NCI-H1092 (cell line): ENCODE measurements at places on chromosomes 6 and 20.

GRCh38 chr20:17479063-17479657 lies 52.0 kb downstream of the BFSP1 start:
- DNase-seq, result no peak

- no peak for DNase-seq
Measured at GRCh38 chr6:134446896-134447295, 129.0 kb upstream of the SGK1 start.

DNA sequence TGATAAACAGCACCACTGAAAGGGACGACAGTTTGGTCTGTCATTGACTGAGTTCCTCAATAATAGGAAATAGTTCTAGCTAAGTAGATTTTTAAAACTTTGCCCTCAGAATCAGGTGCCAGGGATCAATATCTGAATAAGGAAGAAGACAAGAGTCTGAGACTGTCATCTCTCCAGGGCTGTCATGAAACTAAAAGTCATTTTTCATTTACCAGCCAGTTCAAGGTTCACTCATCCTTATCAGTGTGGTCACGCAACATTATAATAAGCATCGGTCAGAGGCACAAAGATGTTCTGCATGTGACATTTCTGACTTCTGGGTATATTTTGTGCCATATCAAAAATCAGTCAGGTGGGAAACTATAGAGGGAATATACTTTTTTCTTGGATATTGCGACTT lies 52.5 kb upstream of the E2F3 start:
- DNase-seq, result no peak

DNA sequence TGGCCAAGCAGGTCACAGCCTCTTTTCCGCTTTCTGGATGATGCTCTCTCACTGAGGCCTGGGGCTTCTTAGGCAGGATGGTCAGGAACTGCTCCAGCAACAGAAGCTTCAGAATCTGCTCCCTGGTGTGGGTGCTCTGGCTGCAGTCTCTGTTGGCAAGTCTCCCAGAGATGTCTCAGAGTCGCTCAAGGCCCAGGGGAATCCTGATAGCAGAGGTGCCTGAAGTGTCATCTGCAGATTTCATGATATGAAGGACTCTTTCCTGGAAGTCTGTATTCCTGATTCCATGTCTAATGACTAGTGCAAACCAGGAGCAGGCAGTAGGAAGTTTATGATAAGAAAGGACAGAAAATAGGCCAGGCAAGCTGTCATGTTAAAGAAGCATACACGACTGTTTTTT lies 20.3 kb downstream of the ZSCAN31 start:
- DNase-seq, result no peak

DNA sequence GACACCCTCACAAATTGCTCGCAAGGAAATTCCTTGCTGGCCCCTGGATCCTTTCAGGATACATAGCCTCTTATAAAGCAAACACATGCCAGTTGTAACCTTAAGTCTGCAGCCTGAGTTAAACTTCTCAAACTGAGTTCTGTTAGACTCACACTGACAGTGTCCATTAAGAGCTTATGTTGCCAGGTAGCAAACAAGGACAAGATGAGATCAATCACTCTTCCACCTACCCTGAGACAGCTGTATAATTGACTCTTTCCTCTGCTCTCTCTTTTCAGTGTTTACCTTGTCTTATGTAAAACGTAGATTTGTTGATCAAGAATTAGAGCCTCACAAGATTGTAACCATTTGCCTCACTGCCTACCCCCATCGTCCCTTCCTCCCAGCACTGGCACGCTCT lies 359.8 kb downstream of the EPM2A start:
- no peak for DNase-seq

DNA sequence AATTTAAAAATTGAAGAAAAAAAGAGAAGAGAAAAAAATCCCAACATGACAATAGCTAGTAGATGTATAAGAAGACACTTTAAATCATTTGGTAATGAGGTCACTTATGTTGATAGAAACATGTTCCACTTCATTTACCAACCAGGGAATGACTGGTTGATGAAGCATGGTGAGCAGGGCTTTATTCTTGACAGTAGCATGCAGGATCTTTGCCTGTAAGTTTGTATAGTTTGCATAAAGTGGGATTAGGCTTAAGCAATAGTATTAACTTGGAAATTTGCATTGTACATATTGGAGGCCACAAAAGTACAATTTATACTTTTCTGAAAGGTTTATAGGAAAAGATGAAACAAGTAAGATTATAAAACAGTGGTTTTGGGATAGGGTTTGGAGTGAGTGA lies 67.0 kb downstream of the NOX3 start:
- no peak for DNase-seq

GRCh38 chr6:68296126-68296525 lies 339.0 kb upstream of the ADGRB3 start:
- DNase-seq, result no peak

GRCh38 chr6:24545183-24545582 lies 50.4 kb downstream of the ALDH5A1 start:
- no peak for DNase-seq

GRCh38 chr20:37381621-37382471 lies 35.9 kb downstream of the SRC start:
- no peak for DNase-seq

DNA sequence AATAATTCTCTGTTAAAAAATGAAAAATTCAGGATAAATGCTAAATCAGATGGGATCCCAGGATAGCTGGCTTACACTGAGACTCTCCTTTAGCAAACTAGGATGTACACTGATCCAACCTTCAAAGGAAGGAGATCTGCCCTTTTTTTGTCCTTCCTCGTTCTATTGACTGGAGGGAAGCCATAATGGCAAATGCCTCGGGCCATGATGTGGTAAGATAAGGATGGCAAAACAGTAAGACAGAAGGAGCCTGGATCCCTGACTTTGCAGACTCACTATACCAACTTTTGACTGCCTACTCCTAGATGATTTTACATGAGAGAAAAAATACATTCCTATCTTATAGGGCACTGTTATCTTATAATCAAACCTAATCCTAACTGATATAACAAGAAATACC lies 156.9 kb upstream of the BEND3 start:
- DNase-seq, result no peak

DNA sequence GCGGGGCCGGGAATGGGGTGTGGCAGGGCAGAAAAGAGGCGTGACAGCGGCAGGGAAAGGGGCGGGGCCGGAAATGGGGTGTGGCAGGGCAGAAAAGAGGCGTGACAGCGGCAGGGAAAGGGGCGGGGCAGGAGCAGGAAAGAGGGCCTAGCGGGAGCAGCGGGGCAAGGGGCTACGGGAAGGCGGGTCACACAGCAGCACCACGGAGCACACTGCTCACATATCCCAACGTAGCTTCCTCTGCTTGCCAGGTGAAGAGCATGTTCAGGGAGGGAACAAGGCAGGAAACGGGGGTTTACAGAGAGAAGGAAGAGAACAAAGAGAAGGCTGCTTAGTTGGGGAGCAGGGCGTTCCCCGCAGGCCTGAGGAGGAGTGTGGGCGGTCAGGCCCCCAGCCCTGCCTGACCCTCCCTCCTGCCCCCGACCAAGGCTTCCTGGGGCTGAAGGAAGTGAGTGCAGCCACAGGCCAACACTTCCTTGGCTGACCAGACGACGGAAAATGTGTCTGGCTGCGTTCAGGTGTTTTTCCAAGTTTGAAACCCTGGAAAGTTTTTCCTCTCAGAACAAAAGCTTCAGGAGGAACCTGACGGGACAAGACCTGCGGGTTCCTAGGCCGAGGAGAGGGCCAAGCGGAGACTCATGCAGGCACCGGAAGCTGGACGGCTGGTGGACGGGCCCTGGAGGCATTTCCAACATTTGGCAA lies 13.8 kb downstream of the UCKL1 start:
- no peak for DNase-seq

DNA sequence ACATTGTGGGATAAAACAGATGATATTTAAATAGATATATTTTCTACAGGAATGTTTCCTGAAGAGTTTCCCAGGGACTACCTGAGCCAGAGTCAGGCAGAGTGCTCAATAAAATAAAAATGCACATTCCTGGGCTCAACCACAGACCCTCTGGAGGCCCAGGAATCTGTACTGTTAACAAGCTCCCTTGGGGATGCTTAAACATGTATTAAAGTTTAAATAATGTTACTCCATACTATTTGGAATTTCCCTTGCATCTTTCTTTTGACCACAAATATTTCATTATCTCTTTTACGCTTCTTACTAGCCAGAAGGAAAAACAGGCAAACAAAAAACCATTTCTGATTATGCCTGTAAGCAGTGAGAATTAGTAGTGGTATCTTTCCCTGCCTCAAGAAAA lies 42.3 kb downstream of the GPR63 start:
- DNase-seq, result no peak

- DNase-seq, result no peak
Measured at GRCh38 chr6:96939007-96939805, 14.7 kb downstream of the KLHL32 start.

DNA sequence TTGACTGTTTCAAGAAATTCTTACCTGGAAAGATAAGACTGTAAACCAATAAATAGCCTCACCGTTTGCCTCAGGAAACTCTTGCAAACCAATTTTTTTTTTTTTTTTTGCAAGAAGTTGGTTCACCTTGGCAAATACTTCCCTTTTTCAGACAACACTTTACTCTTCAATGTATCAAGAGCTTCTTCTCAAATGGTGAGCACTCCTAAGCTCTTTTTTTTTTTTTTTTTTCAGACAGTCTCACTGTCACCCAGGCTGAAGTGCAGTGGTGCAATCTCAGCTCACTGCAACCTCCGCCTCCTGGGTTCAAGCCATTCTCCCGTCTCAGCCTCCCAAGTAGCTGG lies 22.7 kb upstream of the SNTA1 start:
- DNase-seq, result no peak

- DNase-seq, result peak; percentile 26
Measured at GRCh38 chr20:45343532-45344167, 4.6 kb downstream of the SDC4 start.

- DNase-seq, result no peak
Measured at GRCh38 chr20:45851501-45851900, 5.7 kb downstream of the ACOT8 start.

- DNase-seq, result no peak
Measured at GRCh38 chr20:32891926-32892660, 33.4 kb downstream of the EFCAB8 start.

DNA sequence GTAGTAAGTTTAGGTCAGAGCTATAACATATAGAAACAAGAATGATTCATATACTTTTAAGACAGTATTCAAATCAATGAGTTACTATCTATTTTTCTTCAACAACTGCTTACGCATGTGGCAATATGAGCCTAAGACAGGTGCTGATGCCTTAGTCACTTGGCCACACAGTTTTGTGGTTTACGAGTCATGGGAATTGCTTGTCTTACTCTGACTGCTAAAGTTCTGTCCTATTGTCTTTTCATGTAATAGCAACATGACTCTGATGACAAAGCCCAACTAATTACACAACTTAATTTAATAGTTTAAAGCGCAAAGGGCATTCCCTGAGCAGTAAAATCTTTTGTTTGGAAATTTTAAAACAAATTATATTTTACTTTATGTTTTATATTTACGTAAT lies 159.3 kb upstream of the CENPW start:
- DNase-seq, result no peak

DNA sequence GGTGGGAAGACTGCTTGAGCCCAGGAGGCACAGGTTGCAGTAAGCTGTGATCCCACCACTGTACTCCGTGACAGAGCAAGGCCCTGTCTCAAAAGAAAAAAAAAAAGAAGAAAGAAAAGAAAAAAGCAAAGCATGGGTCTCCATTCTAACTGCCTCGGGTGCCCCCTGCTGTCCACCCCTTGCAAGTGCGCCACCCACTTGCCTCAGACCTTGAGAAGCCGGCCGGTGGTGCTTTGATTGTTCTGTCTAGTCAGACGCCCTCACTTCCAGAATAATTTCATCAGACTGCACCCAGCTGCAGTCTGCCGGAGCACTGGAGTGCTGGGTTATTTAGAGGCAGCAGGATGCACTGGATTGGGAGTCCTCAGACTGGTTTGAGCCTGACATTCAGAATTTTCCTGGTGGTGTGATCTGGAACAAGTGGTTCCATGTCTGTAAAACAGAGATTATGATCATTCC lies 17.6 kb upstream of the TM9SF4 start:
- peak; percentile 59 for DNase-seq

GRCh38 chr6:152100183-152100618 lies 292.7 kb downstream of the ESR1 start:
- no peak for DNase-seq

DNA sequence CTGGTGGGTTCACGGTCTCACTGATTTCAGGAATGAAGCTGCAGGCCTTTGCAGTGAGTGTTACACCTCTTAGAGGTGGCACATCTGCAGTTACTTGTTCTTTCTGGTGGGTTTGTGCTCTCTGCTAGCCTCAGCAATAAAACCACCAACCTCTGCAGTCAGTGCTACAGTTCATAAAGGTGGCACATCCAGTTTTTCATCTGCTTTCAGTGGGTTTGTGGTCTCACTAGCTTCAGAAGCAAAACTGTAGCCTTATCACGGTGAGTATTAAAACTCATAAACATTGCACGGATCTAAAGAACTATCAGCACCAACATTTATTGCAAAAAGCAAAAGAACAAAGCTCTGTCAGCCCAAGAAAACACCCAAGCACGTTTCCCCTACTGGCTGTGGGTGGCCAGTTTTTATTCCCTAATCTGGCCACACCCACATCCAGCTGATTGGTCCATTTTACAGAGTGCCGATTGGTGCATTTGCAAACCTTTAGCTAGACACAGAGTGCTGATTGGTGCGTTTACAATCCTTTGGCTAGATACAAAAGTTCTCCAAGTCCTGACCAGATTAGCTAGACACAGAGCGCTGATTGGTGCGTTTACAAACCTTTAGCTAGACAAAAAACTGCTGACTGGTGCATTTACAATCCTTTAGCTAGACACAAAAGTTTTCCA lies 3.4 kb upstream of the TMEM14C start:
- DNase-seq, result no peak

GRCh38 chr6:136593748-136594490 lies 43.7 kb upstream of the MAP7 start:
- no peak for DNase-seq

- DNase-seq, result no peak
Measured at GRCh38 chr6:63140114-63140513, 71.2 kb upstream of the FKBP1C start.

DNA sequence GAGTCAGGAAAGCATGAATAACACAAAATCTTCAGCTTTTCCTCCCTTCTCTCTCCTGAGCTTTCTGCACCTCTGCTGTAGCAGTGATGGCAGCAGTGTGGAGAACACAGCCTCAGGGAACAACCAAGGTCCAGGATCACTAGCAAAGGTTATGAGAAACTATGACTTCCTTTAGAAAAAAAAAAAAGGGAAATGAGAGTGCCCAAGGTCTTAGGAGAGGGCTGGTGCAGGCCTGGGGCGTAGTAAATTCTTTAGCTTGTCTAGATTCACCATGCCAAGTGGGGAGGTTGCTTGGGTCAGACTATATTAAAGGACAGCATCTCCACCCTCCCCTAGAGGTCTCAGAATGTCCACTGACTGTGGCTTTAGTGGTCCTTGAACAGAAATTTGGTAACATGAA lies 40.4 kb upstream of the POLR1H start:
- DNase-seq, result no peak
